ENCODE measurements at places on chromosomes 4 and X.

DNA sequence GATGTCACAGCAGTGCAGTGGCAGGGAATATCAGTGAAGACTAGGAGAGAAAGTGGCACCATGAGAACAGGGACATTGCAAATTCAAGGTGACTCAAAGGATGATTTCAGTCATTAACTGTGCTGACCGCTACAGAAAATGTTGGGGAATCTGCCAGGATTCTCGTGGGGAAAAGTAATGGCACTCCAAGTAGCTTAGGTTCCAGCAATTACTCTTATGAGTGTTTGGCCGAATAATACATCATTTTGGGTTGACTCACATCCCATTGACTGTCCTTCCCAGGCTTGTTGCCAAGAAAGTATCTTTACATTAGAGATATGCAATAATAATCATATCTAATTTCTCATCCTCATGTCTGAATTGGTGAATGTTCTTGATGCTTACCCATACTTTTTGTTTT lies 1411.1 kb upstream of the PCDH7 start:
- DNase-seq: no peak

GRCh38 chr4:94084155-94084554 lies 123.5 kb upstream of the SMARCAD1 start:
- DNase-seq: no peak

DNA sequence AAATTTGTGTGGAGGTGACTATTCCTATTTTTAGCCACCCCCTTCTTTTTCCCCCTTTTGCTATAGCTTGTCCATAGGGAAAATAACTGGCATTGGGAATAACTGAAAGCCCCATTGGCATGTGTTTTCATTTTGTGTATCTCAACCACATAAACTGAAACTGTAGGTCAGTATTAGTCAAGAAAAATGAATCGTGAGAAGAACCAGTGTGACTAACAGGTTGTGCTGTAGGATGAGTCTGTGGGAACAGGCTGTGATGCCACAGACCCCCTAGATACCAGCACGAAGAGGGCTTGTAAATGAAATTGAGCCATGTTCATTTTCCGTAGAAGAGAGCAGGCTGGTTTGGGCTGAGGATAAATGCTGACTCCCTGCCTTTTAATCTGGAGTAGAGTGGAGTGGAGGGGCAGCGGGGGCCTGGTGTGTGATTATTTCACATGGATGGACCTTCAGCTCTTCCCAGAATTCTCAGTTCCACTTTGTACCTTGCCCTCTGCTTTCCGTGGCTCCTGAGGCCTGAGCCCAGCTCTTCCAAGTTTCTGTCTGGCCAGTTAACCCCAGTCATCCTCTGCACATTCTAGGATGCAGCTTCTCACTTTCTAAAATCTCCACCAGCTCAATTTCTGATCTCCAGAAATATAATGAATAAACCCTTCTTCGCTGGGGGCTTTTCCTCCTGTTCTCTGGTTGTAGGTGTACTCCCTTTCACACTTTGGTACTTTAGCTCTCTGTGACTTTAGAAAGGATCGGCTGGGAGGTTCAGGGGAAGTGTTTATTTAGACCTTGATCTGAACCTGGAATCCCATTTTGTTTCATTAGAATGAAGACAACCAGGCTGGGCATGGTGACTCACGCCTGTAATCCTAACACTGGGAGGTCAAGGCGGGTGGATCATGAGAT lies 37.3 kb downstream of the DCUN1D4 start:
- DNase-seq: no peak

DNA sequence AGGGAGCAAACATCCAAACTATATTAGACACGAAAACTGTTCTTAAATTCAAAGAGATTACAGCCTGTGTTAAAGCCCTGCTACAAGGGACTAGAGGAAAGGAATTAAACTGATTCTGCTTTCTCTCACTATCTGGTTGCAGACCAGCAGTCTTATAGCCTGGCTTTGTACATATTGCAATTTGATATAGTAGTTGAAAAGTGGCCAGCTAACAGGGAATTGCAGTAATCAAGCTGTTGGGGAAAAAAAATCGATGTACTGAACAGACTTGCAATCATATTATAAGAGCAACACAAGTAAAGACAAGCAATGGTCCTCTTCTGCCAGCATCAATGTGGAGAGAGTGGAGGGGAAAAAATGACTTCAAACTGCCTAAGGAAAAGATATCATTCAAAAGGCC lies 364.4 kb upstream of the EPHA5 start:
- no peak for DNase-seq

Measured in osteoblast (primary cell).